AG10803 (cell line): ENCODE measurements at places on chromosomes 5 and 9.

DNA sequence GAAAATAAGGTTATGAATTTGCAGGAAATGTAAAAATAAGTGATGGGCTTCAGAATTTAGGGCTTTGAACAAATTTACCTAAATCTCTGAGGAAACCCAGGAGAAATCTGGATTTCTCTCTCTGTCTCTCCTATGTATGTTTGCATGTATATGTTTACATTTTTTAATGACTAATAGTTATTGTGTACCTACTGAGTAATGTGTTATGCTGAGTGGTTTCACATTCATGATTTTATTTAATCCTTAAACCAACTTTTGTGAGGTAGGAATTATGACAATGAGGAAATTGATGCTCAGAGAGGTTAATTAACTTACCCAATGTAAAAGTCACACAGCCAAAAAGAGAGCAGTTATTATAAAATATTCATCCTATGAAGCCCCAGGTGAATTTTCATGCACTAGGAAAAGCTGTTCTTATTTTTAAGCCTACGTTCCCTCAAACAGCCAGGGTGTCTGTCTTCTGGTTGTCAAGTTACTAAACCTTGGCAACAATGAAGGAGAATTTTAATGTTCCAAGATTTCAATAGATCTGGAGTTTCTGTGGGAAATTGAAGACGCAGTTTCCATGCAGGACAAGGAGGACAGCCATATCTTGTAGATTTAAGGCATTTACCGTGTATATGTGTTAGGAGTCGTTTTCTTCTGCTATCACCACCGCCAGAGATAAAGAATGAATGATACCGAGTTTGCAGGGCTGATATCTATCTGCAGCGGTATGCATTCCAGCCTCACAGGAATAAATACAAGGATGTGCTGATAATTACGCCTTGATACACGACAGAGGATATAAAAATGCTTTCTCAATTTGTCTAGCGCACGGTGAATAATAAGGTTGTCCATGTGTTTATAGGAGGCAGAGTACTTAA, 484.8 kb downstream of the ZSWIM6 start:
- DNase-seq, result no peak

DNA sequence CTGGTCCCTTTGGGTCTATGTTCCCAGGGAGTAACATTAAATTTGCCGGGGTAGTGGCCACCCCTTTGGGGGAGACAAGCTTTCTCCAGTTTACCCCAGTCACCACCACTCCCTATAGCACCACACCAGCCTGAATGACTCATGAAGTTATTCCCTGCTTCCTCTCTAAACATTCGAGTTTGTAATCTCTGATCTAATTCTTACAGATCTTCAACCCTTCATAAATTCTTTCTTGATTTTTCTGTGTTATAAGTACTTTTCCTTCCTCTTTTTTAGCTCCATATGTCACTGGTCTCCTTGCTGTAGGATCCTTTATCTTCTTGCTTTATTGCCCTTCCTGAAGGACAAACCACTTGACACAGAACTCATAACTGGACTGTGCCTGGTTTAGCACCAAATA, 55.6 kb downstream of the GNA14 start:
- no peak for DNase-seq

DNA sequence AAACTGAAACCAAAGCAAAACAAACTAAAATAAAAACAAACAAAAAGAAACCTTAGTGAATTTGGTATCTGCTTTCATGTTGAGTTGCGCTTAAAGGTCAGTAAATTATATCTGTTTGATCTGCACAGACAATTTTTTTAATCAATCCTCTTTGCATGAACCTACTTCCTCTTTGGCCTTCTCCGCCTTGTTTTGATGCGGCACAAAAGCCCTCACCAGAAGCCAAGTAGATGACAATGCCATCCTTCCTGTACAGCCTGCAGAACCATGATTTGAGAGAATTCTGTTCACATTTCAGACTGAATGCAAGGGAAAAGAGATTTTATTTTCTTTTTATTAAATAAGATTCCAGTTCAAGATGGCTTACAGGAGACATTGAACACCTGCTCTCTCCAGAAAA, 473.6 kb upstream of the FTMT start:
- DNase-seq, result no peak

DNA sequence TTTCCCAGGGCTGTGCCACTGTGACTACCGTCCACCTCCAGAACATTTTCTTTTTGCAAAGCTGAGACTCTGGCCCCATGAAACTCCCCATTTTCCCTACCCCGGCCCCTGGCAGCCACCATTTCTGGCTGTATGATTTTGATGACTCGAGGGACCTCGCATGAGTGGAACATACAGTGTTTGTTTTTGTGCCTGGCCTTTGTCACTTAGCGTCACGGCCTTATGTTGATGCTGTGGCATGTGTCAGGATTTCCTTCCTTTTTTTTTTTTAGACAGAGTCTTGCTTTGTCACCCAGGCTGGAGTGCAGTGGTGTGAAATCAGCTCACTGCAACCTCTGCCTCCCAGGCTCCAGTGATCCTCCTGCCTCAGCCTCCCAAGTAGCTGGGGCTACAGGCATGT, 42.7 kb downstream of the ASS1 start:
- no peak for DNase-seq

GRCh38 chr9:128910906-128911305, 9.9 kb upstream of the PHYHD1 start:
- DNase-seq, result no peak

GRCh38 chr5:10201223-10201868, 48.3 kb downstream of the ATPSCKMT start:
- no peak for DNase-seq

DNA sequence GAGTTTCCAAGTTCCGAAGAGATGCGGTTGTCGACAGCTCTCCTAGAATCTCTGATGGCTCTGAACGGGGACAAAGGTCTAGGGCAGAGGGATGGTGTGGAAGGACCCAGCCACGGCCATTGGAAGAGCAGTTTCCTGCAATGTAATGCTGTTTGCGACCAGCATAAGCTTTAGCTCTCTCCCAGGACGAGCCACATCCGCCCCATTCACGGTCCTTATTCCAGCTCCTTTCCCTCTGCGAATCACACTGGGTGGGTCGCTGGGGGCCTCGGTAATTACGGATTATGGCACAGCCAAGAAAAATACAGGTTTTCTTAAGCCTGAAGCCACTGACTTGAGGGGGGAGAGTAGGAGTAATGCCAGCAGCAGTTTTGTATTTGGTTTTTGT, 22.7 kb downstream of the ANXA2R start:
- DNase-seq, result no peak

- DNase-seq, result no peak
Measured at GRCh38 chr9:99296291-99296951, 74.3 kb downstream of the SEC61B start.

GRCh38 chr9:69079186-69079585, 43.6 kb downstream of the FXN start:
- no peak for DNase-seq

GRCh38 chr9:104456831-104457230, 47.2 kb upstream of the OR13F1 start:
- DNase-seq, result peak; percentile 0

DNA sequence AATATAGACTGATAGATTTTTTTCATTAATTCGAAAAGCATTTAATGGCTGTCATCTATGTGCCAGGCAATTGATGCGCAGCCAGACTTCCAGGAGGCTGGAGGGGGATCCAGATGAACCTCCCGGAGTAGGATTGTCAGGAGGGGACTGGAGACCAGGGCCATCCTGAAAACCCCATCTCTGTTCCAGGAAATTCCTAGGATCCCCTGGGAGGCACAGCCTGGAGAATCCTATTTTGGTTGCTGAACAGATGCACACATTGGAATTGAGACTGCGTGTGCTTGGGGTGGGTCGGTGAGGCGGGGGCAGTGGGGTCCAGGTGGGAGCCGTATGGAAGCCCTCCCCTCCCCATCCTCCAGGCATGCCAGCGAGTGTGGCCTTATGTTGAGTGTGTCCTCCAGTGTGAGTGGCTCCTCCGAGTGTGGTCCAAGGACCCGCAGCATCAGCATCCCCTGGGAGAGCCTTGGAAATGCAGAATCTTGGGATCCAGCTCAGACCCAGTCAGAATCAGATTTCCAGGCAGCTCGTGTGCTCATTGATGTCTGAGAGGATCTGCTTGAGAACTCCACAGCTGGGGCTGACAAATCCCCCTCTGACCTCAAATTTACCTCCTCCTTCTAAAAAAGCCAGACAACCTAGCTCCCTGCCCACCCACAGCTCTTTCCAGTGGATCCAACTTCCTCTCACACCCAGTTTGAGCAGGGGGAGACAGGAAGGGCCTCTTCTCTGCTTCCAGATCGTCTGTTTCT, 38.7 kb downstream of the ROPN1L start:
- DNase-seq, result no peak

DNA sequence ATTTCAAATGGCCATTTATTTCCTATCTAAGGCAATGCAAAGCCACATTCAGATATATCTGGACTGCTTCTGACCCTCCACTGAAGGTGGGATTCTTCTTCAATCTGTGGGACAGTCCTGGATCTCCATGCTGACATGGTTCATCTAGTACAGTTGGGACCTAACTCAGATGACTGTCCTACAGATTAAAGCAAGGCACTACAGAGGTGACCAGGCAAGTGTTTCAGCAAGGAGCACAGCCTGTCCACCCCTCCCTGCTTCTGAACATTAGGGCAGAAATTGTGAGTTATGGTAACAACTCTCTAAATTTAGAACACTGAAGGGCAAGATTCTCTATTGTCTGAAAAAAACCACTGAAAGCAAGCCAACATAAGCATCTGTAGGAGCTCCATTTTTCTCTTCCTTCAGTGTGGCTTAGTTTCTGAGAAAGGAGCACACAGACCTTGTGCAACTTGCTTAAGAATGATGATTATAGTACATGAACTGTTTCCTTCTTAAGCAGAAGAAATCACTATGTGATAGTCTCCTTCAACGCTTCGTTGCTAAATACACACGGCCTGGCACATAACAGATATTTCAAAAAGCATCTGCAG, 62.9 kb upstream of the BARX1 start:
- peak; percentile 40 for DNase-seq

GRCh38 chr9:133499132-133499891, 20.4 kb upstream of the SLC2A6 start:
- no peak for DNase-seq

GRCh38 chr9:23258569-23258968, 567.5 kb downstream of the ELAVL2 start:
- no peak for DNase-seq

DNA sequence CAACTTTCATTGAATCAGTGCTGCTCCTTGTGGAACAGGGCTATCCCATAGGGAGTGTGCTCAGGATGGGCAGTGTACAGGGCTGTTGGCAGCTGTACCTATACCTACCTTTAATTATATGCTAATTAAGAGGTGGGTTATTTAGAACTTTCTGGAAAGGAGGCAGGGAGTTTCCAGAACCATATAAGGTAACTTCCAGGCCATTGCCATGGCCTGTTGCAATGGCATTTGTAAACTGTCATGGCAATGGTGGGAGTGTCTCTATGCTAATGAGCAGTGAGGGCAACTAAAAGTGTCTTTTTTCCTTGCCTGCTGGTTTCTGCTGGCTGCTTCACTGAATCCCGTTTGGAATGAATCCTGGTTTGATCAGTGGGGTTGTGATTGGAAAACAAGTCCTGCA, 2.3 kb upstream of the ARHGAP26 start:
- no peak for DNase-seq

GRCh38 chr9:77735494-77735893, 87.4 kb upstream of the GNA14 start:
- peak; percentile 73 for DNase-seq

DNA sequence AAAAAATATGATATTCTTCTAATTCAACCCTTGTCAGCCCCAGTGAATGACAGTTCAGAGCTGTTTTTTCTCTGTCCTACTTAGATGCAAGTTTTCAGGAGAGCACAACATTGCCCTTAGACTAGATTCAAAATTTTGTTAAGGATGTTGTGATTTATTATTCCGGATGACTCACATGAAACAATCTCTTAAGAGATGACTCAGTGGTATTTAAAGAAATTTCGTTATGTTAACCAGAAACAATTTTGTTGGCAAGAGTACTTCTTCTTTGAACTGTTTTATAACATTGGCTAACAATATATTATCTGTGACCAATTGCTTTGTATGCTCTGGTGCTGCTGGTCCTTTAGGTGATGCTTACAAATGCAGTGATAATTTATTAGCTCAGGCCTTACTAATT, 132.0 kb downstream of the IZUMO3 start:
- no peak for DNase-seq

GRCh38 chr9:20630241-20630943, 8.1 kb upstream of the MLLT3 start:
- DNase-seq, result no peak

- peak; percentile 34 for DNase-seq
Measured at GRCh38 chr5:38922199-38922598, 76.4 kb downstream of the OSMR start.

- DNase-seq, result peak; percentile 68
Measured at GRCh38 chr9:97990259-97990658, 7.1 kb downstream of the ANP32B start.

DNA sequence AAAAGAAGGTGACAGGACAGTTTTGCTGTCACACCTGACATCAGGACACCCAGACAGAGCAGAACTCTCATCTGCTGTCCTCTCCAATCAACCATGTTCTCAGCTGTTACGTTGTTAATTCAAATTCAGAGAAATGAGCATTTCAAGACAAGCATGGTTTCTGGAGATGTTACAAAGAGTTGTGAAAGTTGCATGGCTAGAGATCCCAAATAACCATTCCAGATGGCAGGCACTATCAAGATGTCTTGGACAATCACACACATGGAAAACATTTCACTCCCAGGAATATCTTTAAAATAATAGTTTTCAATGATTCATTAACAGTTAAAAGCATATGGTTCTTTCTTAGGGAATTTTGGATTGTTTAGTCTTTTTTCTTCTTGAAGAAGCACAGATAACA, 533.1 kb downstream of the AGTPBP1 start:
- peak; percentile 17 for DNase-seq

DNA sequence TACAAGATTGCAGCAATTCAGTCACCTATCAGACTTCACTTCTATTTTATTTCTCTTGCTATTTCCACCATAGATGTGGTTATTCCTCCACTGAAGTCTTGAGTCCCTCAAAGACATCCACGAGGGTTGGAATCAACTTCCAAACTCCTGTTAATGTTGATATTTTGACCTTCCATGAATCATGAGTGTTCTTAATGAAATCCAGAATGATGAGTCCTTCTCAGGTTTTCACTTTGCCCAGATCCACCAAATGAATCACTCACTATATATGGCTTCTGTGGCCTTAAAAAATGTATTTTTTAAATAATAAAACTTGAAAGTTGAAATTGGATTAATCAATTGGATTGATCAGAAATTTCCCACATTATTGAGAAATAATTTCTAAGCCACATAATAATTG, 1821.0 kb downstream of the EFNA5 start:
- no peak for DNase-seq

GRCh38 chr5:61831736-61832135, 474.3 kb upstream of the KIF2A start:
- no peak for DNase-seq

DNA sequence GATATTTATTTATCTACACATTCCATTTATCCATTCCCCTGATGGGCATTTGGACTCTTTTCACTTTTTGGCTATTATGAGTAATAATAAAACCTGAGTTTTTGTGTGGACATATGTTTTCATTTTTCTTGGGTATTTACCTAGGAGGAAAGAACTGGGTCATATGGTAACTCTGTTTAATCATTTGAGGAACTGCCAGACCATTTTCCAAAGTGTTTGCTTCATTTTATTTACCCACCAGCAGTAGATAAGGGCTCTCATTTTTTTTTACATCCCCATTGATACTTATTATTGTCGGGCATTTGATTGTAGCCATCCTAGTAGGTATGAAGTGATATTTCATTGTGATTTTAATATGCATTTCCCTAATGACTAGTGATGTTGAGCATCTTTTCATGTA, 7.7 kb upstream of the PTPDC1 start:
- no peak for DNase-seq
